ENCODE measurements at places on chromosomes 16 and 17.

DNA sequence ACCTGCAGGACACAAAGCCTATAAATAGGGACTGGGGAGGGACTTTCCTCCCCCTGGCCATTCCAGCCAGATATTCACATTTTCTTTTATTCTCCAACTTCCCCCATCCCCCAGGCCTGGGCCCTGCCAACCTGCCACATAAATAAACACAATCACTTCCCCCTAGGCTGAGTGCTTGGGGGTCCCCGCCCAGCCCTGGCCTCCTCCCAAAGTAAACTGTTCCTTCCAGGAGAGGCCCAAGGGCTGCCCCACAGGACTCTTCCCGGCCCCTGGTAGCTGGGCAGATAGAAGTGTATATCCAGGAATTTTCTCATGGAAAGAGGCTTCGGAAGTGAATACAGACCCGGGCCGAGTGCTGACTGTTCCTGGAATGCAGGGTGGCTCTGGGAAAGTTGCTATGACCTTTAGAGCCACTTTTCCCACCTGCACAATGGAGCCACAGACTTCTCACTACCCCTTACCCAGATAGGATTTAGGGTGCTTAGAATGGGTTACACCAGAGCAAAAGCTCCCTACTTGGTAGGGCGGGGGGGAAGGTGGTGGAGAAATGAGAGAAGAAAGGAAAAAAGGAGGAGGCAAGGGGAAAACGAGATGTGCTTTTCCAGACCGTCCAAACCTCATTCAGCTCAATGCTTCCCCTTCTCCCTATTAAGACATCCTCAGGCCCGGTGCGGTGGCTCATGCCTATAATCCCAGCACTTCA lies 8.5 kb downstream of the CSF3 start:
- peak; percentile 44 for DNase-seq

- DNase-seq: peak; percentile 61
These were observed 1.0 kb upstream of the AIPL1 start for GRCh38 chr17:6435968-6436367.

- no peak for DNase-seq
These were observed 2.1 kb downstream of the ANTKMT start for GRCh38 chr16:722835-723633.

GRCh38 chr17:82859431-82860403 lies 19.9 kb upstream of the ZNF750 start:
- DNase-seq: peak; percentile 58

GRCh38 chr17:57099165-57099564 lies 14.1 kb downstream of the AKAP1 start:
- no peak for DNase-seq

GRCh38 chr17:63986821-63987220 lies 11.3 kb upstream of the PRR29 start:
- DNase-seq: peak; percentile 0

DNA sequence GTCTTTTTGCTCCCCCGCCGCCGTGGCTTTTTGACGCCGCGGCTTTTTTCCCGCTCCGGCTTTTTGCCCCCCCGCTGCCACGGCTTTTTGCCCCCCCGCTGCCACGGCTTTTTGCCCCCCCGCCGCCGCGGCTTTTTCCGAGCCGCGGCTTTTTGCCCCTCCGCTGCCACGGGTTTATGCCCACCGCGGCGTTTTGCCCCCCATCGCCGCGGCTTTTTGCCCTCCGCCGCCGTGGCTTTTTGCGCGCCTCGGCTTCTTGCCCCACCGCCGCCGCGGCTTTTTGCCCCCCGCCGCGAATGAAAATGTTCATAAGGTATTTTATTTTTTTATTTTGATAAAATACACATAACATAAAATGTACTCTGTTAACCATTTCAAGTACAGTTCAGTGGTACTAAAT lies 527.2 kb upstream of the WSB1 start:
- no peak for DNase-seq

DNA sequence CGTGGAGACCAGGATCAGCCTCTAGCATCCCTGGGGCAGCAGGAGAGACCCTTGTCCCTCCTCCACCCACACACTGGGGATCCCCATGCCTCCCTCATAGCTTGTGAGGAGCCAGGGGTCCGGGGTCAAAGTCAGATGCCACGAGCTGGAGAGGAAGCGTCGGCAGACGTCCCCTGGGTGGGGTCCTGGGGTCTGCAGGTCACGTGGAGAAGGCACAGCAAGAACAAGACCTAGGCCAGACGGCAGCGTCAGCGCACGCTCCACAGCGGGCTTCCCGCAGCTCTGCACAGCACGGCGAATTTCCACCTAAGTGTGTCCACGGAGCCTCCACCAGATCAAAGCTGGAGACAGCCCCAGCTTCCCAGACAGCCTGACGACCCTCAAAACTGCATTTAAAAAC lies 49.3 kb downstream of the SLC7A5 start:
- no peak for DNase-seq

GRCh38 chr16:66856801-66857200 lies 12.6 kb downstream of the CA7 start:
- no peak for DNase-seq

DNA sequence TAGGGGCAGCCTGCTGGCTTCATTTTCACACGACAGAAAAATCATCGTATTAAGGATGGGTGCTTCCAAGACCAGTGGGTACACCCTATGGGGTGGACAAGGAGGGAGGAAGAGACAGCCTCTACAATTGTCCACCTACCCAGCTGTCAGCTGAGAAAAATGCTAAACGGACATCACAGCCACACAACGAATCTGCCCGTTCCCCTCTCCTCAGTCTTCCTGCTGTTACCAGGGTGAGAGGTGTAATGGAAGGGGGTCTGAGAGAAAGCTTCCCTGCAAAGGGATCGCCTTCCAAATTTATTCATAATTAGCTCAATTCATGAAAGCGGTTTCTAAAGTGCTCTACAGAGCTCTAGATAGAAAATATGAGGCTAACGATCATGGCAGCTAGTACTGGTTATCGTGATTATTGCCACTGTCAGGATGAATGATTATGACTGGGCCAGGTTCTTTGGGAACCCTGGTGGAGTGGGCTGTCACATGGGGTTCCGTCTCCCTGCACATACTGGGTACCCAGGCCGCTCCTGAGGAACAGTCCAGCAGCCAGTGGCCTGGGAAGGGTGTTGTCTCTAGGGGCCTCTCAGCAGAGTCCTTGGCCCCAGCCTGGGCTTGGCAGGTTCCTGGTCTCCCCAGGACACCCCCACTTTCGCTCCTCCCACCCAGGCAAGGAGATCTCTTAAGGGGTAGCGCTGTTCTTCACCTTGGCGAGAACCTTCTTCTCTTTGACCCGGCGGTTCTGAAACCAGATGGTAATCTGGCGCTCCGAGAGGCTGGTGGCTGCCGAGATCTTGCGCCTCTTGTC lies 2.2 kb downstream of the HOXB13 start:
- no peak for DNase-seq

DNA sequence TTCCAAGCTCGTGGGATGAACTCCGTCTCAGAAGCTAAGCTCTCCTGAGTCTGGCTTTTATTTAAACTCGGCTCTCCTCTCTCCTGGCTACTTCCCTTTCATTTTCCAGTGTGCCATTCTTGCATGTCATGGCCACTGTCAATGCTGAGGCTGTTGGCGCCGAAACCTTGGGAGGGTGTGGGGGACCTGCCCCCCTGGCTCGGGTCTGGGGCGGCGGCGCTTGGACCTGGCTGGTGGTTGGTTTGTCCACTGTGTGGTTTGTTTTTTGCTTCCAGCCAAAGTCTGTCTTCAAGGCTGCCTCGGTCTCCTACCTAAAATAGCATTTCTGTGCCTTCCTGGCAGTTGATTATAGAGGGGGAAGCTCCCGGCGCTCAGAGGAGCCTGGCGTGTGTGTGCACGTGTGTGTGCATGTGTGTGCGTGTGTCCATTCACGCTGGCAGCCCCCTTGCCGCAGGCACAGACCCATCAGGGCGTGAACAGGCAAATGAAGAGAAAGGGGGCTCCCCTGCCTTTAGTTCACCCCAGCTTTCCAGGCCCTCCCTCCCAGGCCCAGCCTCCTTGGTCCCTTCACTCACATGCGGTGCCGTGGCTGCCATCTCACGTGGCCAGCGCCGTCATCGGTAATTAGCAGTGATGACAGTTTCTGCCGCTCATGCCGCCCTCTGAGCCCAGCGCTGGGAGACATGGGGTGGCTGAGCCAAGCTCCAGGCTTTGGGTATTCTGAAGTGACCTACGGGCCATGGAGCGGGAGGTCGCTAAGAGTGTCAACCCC lies 179.9 kb downstream of the SEC14L1 start:
- no peak for DNase-seq

DNA sequence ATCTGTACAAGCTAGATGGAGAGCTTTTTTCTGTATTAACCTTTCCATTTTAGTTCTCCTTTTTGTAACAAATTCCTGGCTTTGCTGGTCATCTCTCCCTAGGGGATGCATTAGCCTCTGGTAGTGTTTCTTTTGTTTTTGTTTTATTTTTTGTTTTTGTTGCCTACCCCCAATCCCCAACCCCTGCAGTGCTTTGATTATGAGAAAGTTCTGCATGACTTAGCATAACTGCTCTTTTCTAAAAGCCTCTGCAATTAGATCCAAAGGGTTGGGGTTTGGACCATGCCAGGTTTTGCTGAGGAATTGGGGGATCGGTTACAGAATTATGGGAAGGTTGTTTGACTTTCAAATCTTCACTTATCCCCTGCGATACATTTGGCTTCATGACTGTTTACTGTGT lies 98.2 kb downstream of the ADAMTS18 start:
- DNase-seq: no peak

GRCh38 chr16:90016339-90016950 lies 2.8 kb downstream of the DBNDD1 start:
- DNase-seq: no peak

DNA sequence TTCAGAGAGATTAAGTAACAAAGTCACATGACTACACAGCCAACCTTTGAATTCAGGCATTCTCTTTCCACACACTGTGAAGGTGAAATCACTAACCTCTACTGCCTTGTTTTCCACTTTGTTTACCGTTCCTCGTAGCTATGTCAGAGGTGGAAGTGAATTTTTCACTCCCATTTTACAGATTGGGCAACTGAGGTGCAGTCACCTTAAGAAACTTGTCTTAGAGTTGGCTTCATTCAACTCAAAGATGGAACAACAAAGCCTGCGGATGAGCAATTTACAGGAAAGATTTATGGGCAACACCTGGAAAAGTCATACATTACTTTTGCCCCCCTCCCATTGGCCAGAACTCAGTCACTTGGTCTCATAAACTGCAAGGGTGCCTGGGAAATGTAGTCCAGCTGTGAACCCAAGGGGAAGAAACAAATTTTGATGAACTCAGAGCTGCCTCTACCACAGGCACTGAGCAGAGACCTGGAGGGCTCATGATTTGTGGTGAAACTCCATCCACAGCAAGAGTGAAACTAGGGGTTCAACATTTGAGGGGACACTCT lies 784.6 kb upstream of the EEF2KMT start:
- DNase-seq: no peak
